ENCODE measurements at places on chromosomes 16 and 17. TPM values are rescaled to one million over a fixed set of nuclear protein-coding genes. Genes with fewer than 3 reads are reported as not detected.

CD68 gene
- total RNA-seq = 321 TPM

CTRB1 gene
- not detected for total RNA-seq

TMEM170A gene
- total RNA-seq = 34.6 TPM

GRCh38 chr17:50807675-50808074 is 27.7 kb upstream of the WFIKKN2 start:
- no peak for DNase-seq

DNA sequence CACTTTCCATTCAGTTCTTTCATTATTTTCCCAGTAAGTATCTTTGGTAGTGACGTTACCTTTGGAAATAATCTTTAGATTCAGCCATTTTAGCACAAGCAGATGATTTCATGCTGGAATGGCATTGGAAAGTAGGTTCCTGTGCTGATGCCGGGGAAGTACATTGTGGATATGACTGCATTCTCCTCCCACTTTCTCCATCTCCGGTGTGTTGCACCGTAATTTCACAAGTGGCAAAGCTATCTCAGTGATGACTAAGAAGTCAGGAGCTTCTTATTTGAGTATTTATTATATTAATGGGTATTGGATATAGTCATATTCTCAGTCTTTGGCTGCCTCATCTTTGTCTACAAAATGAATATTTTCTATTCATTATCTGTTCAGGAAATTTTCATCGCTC is 69.8 kb downstream of the MRTFB start:
- no peak for DNase-seq

GP1BA gene
- not detected for total RNA-seq

PABPN1L gene
- not detected for total RNA-seq

- no peak for DNase-seq
Measured at GRCh38 chr17:74410001-74410443, 21.9 kb upstream of the GPRC5C start.

- no peak for DNase-seq
Measured at GRCh38 chr17:22704674-22705073, 1012.4 kb downstream of the KCNJ18 start.

DNA sequence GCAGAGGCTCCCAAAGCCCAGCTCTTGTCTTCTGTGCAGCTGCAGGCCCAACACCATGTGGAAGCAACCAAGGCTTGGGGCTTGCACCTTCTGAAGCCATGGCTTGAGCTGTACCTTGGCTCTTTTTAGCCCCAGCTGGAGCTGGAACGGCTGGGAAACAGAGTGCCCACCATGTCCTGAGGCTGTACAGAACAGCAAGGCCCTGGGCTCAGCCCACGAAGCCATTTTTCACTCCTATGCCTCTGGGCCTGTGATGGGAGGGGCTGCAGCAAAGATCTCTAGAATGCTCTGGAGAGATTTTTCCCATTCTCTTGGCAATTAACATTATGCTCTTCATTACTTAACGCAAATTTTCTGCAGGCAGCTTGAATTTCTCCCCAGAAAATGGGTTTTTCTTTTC is 68.1 kb downstream of the CDRT15 start:
- no peak for DNase-seq

- peak; percentile 90 for DNase-seq
Measured at GRCh38 chr17:78351449-78352006, 8.3 kb downstream of the SOCS3 start.

DNA sequence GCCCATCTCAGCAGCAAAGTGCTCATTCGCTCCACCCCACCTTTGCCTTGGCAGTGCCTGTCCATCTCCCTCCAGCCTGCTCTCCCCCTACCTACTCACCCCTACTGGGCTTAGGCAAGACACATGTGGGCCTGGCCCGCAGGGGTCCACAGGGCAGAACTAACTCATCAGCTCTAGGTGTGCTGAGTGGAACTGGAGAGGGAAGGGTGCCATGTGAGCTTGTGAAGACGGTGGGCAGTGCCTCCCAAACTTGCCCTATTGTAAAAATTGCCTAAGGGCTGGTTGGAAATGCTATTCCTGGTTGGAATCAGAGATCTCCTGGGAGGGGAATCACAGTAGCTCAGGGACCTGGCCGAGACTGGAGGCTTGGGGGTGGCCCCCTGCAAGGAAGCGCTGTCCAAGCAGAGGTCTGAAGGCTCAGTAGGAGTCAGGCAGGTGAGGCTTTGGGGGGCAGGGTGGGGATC is 29.1 kb upstream of the TNS4 start:
- DNase-seq = no peak

DNA sequence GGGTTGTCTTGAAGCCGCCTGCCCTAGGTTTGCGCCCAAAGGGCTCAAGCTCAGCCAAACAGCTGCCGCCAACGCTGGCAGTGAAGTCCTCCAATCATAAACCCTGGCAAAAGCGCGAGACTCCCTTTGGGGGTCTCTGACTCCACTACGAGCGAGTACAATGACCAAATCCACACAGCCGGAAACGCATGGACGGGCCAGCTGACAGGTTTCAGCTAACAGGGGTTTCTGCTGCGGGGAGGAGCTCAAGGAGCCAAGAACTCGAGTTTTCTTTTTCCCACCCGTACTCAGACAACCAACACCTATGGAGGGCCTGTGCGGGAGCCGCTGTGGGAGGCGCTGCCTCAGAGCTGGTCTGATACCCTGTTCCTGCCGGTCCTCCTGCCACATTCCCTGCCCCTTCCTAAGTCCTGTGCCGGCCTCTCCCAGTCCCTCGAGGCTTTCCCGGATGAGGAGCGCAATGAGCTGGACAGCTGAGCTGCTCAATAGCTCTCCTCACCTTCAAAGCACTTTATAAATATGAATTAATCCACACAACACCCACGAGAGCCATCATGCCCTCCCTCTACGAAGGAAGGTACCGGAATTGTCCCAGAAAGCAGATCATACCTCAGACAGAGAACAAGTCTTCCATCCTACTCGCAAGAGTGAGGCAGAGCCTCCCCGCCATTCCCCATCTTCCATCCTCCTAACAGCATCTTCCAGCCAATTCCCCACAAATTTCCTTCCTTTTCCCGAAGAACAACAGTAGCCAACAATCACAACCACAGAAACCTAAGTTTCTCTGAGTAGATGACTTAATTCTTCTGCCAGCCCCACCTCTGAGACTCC is 6.1 kb downstream of the ABR start:
- DNase-seq = no peak

GRCh38 chr17:66776999-66777688 is 57.8 kb upstream of the CACNG5 start:
- DNase-seq = no peak

DNA sequence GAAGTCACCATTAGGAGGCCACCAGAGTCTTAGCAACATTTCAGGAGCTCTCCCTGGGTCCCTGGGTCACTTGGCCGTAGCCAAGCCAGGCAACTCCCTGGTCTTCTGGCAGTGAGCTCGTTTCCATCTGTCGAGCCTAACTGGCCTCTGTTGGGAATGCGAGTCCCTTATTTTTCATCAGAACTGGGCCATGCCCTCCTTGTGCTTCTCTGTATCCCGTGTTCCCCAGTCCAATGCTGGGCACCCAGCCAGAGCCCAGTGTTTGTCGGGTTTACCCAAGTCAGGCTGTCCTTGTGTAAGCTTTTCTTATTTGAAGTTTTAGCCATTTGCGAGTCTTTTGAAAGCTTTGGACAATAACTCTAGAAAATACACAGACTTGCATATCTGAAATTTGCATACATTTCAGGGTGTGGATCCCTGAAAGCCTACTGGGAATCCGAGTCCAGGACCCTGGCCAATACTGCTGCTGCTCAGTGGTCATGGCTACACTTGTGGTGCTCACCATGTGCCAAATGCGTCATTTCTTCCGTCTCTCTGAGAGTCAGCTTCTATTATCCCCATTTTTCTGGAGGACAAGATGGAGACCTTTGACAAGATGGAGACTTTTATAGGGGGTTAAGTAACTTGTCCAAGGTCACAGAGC is 81.6 kb upstream of the LGALS9 start:
- no peak for DNase-seq

DNA sequence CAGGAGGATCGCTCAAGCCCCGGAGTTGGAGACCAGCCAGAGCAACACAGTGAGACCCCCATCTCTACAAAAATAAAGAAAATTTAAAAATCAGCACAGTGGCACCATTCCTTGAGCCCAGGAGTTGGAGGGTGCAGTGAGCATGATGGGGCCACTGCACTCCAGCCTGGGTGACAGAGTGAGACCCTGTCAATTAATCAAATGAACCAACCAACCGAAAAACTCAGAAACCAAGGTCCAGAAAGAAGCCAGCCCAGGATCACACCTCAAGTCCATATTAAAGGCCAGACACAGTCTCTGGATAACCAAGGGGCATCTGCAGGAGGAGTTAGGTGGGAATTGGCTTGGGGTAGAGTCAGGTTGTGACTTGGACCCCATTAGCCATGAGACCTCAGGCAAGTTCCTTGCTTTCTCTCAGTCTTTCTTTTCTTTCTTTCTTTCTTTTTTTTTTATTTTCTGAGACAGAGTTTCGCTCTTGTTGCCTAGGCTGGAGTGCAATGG is 2.4 kb downstream of the HSD17B1 start:
- no peak for DNase-seq

MT1G gene
- total RNA-seq = 1,270 TPM
